ENCODE measurements at places on chromosomes 6 and 20.

- no peak for DNase-seq
Measured at GRCh38 chr20:53844259-53844658, 226.1 kb downstream of the BCAS1 start.

DNA sequence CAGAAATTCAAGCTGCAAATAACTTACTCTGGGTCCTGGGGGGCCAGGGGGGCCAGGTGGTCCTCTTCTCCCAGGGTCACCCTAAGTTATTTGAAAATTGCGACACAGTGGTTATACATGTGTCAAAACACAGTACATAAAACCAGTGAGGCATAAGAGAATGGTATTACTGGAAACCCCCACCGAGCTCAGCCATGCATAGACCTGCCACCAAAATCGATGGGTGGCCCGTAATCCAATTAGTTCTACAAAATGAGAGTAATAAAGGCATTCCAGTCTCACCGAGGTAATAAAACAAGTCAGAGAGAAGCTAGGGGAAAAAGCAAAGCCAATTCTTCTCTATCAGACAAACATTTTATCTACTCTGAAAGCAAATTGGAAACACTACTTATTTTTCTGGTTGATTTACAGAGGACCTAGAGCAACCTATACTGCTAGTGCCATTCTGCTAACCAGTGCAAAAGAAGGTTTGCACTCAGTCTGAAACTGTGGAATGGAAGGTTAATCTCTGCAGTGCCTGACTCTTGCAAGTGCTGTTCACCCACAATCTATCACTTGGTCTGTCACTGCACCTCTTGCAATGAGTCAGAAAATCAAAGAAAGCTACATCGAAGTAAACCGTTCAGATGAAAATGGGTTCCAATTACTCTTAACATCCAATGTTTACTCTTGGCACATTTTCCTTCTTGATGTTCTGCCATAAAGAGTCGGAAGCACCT lies 32.4 kb downstream of the COL9A1 start:
- DNase-seq = no peak

GRCh38 chr6:5671601-5672559 lies 334.8 kb downstream of the NRN1 start:
- no peak for DNase-seq

- no peak for DNase-seq
Measured at GRCh38 chr6:90212274-90212673, 84.4 kb downstream of the BACH2 start.

DNA sequence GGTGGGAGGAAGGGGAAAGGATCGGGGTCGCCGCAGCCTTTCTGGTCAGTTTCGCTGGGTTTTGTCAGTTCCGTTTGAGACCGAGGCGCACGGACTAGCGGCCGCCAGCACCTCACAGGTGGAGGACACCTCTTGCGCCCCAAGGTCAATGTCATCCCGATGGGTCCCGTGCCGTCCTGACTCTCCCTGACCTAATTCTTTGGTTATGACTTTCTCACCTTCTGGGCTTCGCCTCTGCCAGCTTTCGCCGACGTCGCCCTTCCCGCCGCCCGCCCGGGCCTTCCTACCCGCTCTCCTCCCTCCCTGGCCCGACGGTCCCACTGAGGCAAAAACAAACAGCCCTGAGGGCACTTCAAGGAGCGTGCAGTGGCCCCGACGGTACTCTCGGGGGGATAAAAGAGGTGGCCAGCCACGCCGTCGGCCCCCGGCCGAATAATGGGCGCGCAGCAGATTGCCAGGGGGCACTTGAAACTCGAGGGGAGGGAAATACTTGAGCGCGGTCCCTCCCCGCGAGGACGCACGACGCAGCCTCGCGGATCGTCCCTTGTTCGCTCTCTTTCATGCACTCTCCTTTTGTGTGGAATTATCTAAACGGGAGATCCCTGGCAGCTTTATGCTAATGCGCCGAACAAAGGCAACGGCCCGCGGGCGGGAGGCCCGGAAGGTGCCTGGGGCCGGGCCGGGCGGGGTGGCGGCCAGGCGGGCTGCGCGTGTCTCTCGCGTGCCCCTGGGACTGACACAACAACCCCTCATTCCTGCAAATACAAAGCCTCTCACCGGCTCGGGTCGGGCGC lies 3.9 kb upstream of the INSM1 start:
- DNase-seq = no peak

DNA sequence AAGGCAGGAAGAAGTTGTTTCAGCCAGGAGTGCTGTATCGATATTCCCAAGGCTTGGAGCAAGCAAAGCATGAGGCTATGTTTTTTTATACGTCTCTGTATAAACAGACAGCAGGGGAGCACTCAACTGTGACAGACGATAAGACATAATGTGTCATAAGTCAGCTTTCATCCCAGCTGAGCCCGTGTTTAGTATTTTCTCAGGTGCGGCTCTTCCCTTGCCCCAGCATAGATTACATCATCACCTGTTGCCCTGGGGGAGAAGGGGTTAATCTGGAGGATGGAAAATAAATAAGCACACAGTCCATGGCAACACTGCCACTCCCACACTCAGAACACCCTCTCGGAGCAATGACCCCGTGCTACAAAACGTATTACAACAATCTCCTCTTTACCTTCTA lies 22.1 kb upstream of the KCNK5 start:
- no peak for DNase-seq

GRCh38 chr20:11047559-11047958 lies 373.8 kb upstream of the JAG1 start:
- DNase-seq = no peak

GRCh38 chr6:111237852-111238251 lies 150.5 kb downstream of the SLC16A10 start:
- DNase-seq = no peak

DNA sequence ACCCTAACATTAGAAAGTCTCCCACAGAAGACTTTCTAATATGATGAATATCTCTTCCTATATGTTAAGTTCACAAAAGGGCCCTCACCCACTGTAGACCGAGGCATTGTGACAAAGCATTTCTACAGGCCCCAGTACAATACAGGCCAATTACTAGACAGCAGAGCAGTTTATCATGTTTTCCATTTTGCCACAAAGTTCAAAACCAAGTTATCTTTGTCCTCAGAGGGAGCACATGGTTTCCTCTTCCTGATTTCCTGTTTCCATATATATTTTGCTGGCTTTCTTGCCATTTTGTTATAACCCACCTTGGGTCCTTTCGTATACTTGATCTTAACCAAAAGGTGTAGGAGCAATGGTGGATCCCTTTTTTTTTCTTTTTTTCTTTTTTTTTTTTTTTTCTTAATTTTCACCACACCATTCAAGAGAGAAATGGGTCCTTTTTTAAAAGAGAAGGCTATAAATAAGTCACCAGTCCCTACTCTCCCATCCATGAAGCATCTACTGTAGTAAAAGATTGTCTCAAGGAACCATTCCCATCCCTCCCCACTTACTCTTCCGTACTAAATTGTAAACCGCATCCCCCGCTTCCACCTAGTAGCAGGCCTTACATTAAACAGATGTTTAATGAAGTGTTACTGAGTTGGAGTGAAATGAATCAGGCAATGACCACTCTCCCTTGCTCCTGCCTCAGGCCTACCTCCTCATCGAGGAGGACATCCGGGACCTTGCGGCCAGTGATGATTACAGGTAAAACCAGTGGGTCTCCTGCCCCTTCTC lies 2.1 kb upstream of the UBE2C start:
- no peak for DNase-seq

DNA sequence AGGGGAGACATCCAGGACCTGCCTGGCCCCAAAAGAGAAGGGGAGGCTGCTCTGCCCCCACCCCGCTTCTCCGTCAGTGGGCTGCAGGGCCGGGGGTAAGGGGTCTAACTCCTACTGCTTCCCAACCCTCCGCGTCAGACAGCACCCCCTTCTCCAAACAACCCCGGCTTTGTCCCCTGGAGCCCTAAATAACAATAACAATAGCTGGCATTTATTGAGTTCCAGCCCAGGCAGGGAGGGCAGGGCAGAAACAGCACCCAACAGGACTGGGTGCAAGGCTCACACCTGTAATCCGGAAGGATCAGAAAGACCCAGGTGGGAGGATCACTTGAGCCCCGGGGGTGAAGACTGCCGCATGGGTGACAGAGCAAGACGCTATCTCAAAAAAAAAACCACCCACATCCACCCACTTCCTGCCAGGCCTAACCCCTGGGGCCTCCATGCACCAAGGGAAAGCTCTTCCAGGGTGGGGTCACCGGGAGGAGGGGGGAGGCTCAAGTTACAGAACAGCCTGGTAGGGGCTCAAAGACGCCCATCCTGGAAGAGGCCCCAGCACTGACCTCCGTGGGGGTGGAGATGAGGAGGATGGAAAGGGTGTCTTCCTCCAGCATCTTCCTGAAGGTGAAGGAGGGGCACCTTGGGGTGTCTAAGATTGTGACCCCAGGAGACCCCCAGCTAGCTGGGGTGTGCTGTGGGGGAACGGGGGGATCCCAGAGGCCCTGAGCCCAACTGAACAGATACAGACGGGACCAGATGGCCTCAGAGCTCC lies 1.3 kb upstream of the FNDC11 start:
- DNase-seq = peak; percentile 80

GRCh38 chr6:147514831-147515230 lies 6.3 kb downstream of the SAMD5 start:
- DNase-seq = no peak

DNA sequence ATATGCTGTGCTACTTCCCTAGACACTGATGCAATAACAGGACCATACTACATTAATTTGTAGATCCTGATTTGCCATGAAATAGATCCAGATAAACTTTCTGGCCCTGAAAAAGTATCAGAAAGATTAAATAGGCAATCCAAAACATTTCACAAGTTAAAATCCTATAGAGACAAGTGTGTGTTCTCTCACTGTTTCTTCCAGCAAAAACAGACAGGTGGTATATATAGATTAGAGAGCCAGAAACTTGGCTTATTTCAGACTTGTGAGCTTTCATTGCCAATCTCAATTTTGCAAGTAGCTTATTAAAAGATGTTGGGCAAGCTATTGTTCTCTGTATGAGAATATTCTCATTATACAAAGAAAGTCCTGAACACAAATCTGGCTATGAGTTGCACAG lies 289.1 kb upstream of the MANEA start:
- DNase-seq = no peak

- DNase-seq = no peak
Measured at GRCh38 chr20:62625516-62625915, 16.8 kb upstream of the SLCO4A1 start.

DNA sequence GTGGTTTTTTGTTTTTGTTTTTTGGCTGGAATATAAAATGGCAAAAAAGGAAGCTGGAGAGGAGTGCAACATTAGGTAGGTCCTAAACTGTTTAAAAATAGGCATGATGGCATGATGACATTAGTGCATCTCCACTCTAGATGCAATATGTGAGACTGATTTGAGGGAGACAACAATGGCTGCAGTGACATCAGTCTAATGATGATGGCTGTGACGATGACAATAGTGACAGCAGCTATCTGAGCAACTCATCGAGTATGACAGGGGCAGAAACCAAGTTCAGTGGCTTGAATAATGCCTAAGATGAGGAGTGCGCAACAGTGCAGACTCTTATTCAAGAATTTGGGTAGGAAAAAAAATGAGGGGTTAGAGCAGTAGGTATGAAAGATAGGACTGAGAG lies 82.0 kb downstream of the HS3ST5 start:
- no peak for DNase-seq

DNA sequence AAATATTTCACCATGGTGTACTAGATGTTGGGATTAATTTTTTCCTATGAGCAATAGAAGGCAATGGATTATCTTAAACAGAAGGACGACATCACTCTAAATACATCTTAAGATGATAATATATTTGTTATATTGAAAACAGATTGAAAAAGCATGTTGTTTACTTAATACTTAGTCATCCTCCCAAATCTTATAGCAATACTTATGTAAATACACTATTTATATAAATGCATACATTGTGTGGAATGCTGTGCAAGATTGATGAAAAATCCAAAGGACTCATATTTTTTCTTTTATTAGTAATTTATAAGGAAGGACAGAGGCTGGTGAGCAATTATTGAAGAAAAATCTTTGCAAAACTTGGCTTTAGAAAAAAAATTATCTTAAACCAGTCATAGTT lies 593.5 kb downstream of the MMUT start:
- DNase-seq = no peak

- no peak for DNase-seq
Measured at GRCh38 chr6:157019115-157019641, 242.0 kb downstream of the ARID1B start.

DNA sequence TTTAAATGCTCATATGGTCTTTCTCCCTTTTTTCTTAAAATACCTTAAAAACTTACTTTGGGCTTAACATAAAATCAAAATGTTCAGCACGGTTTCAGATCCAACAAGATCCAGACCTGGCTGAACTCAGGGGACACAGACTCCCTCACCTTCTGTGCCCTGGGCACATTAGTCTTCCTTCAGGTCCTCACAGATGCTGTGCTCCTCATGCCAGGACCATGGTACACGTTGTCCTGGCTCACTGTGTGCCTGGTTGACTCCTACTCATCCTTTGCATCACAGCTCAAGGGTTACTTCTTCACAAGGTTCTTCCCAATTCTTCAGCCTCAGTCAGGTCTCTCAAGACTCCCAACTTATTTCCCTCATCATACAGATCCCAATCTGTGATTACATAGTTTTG lies 73.6 kb upstream of the TCF21 start:
- no peak for DNase-seq

DNA sequence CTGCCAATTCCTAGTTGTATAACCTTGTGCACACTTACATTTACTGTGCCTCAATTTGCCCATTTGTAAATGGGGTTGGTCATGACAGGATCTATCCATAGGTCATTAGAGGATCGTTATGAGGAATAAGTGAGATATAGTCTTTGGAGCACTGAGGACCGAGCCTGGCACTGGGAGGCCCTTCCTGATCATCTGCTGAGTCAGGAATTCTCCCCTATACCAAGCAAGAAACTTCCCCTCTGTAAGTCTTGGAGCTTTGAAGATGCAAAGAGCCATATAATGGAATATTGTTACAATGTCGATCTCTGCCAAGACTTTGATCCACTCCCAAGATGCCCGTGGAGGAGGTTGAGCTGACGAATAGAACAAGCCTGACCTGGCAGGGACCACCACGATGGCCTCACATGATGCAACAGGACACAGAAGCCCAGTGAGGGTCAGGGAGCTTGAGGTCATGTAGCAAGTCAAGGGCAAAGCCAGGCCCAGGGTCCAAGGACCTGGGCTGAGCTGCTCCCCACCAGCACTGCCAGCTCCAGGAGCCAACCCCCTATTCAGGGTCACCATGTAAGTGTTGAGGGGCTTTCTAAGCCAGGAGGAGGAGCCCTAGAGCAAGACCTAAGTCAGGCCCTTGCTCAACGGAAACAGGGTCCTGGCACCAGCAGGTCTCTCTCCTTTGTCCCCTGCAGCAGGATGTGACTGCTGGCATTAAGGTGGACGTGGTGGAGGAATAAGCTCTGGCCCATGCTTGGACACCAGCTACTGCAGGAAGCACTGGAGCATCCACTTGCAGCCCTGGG lies 16.7 kb downstream of the PDRG1 start:
- DNase-seq = no peak

DNA sequence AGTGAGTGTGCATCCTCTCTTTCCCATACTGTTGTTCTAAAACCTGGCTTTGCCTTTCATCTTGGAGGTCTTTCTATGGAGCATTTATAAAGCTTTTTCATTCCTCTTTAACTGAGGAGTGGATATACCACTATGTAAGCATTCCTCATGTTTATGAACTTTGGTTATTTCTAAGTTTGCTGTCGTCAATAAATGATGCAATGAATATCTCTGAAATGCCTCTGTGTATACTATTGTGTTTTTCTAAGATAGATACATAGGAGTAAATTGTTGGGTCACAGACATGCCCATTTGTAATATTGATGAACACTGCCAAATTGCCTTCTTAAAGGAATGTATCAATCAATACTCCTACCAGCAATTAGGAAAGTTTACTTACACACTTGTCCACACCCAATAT lies 53.9 kb downstream of the SLC22A2 start:
- no peak for DNase-seq

Data from CD8-positive, alpha-beta memory T cell (primary cell).